ENCODE measurements at places on chromosomes 13 and 19.

GRCh38 chr13:36815062-36815461, 4.0 kb upstream of the RFXAP start:
- no peak for DNase-seq

GRCh38 chr19:531753-532560, at the start of gene CDC34:
TSS of gene CDC34 (plus strand) at chr19:531760. CDS start at chr19:531932, 172 bp downstream.
- DNase-seq = no peak

GRCh38 chr13:109401307-109401706, 385.1 kb downstream of the IRS2 start:
- no peak for DNase-seq

GRCh38 chr13:100561599-100562204, 26.9 kb downstream of the GGACT start:
- no peak for DNase-seq

DNA sequence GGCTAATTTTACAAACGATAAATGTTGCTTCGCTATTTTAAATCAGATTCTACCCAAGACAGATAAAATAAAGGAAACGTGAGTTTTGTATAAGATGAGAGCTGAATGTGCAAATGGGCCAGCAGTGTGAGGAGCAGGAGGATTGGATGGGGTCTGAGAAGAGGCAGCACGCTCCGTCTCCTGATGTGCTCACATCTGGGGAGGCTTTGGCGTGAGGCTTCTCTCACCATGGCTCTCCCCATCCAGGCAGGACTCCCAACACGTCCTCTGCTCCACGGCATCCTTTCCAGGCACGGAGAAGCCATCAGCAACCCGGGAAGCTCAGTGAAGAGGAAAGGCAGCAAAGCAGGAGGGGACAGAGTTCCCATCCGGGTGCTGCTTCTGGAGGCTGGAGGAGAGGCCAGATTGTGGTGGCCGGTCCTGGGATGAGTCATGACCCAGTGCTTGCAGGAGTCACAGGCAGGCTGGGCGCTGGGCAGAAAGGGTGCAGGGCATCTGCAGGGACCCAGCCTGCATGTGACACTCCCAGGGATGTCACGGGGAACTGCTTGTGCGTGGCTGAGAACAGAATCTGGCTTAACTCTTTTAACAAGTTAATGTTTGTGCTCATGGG, 47.5 kb downstream of the ZNF536 start:
- DNase-seq = peak; percentile 21

DNA sequence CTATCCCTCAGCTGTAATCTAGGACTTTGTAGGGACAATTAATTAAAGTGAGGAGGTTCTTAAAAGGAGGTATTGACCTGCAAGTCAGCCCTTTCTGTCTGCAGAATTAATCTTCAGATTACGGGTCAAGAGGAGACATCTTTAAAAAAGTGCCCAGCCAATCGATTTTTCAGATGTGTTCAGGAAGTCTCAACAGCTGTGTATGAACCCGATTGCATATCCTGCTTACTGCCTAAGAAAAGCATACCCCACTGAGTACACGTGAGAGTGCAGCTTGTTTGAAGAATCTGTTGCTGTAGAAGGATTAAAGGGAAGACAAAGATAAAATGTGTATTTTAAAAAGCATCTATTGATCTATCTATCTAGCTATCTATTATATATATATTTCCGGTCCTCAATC, 1194.5 kb downstream of the UQCRFS1 start:
- DNase-seq = no peak

GRCh38 chr19:6086068-6086788, 24.1 kb downstream of the RFX2 start:
- DNase-seq = no peak

GRCh38 chr13:42673677-42674076, 99.7 kb downstream of the TNFSF11 start:
- no peak for DNase-seq

- no peak for DNase-seq
Observed at GRCh38 chr19:17326595-17326966, 8.1 kb downstream of the ANO8 start.

GRCh38 chr13:38785042-38785441, 98.2 kb downstream of the FREM2 start:
- DNase-seq = no peak

DNA sequence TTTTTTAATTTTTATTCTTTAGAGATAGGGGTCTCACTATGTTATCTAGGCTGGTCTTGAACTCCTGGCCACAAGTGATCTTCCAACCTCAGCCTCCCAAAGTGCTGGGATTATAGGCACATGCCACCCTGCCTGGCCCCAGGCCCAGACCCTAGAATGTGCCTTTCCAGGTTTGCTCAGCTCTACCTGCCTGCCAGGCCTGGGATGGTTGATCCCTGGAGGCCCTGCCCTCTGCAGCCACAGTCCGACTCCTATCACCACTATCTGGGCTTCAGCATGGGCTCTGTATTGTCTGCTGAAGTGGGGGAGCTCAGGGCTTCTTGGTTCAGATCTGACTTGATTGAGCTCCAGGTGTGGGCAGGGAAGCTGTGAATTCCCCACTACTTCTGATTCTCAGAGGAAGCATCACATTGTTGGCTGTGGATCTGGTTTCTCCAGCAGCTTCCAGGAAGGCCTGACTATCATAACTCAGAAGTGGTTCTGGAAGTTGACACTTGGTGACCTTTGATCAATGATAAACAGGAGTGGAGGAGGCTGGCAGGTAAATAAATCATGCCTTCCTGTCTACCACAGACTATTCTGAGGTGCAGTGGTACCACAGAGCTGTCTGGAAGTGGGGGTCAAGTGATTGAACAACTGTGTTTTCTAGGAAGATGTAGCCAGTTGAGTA, 71.9 kb downstream of the OLFM4 start:
- no peak for DNase-seq

DNA sequence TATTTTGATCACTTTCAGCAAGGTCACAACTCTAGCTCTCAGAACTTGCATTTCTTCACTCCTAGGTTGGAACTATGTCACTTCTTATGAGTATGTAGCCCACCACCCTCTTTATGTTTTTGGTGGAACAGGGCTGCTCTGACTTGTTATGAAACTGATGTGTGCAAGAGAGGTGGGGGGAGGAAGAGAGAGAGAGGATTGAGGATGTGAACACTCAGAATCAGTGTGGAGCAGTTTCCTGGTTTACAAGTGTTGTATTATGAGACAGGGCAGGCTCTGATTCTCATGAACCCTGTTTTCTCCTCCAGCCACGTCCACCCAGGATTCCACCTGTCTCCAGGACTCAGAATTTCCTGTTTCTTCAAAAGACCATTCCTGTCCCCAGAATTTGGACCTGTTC, 16.1 kb downstream of the ZNF317 start:
- DNase-seq = no peak

DNA sequence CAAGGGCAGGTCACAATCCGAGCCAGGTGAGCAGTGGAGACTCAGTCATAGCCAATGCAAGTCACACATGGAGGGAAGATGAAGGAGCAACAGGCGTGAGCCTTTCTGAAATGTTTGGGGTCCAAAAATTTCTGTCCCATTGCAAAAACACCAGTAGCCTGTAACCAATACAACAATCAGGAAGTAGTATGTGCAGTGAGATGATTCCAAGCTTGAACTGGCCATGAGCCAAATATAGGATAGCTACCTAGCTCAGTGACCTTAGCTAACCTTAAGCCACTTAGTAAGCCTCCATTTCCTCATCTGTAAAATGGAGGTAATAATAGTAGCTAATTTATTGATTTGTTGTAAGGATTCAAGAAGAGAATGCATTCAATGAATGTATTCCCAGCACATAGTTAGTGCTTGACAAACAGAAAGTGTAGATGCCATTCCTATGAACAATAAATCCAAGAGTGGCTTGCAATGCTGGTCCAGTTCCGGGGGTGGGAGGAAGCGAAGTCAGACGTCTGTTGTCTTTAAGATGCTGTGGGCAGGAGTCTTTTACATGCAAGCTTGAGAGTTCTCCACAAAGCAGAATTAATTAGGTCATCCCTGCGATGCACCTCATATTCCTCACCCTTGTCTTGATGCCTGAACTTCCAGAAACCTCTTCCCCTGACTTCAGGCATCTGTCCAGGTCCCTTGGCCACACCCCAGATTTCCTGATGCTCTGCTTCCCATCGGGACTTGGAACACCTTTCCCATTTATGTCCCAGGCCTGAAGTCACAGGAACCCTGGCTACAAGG, 195.7 kb upstream of the UBL3 start:
- no peak for DNase-seq

- DNase-seq = no peak
Observed at GRCh38 chr19:58118979-58119733, 21.1 kb upstream of the ZSCAN18 start.

GRCh38 chr19:3404324-3405260, 38.2 kb downstream of the NFIC start:
- DNase-seq = peak; percentile 71

GRCh38 chr19:16121967-16122366, 10.3 kb downstream of the RAB8A start:
- no peak for DNase-seq

- no peak for DNase-seq
Observed at GRCh38 chr19:13723206-13723605, 41.1 kb upstream of the MRI1 start.

GRCh38 chr13:37068962-37069361, 9.5 kb upstream of the SUPT20H start:
- no peak for DNase-seq

DNA sequence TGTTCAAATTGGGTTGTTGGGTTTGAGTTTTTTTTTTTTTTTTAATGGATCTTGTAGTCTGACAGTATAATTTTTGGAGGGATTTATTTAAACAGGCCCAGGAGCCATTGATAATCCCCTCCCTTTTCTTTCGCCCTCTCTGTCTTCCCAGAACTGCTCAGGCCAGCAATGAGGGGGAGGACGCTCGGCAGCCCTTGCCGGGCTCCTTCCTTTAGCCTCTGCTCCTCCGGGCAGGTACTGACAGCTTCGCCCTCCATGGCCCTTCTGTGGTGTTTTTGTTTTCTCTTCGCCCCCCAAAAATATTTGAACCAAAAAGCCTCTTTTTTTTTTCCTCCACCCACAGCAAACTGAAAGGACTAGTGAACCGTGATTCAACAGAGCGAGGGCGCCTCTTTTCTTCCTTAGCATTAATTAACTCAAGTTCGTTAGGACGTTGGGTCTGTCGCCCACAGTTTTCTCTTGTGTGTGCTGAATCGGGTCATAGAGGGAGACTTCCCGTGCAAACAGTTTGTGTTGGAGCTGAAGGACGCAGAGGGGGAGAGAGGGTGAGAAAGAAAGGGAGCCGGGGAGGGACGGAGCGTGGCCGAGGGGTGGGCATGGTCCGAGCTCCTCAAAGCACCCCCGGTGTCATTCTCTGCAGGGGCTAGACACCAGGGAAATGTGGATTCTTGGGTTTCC, 21.5 kb downstream of the NFIX start:
- DNase-seq = peak; percentile 37

- DNase-seq = no peak
Observed at GRCh38 chr13:93001866-93002461, 224.6 kb upstream of the GPC6 start.

DNA sequence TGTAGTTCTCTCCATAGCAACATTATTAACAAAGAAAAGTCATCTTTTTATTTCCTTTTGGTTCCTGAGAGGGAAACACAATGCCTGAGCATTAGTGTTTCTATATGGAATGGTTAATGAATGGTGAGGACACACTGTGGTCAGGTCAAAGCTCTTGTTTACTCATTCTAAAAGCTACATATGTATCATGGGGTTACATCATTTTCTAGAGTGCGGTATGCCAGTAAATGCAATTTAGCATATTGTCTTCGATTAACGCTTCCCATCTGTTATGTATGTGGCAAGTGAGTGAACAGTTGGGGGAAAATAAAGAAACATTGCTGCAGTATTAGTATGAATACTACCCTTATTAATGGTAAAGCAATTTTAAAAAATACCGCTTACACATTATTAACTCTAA, 1152.2 kb upstream of the SPRY2 start:
- DNase-seq = no peak

- no peak for DNase-seq
Observed at GRCh38 chr13:26015271-26016125, 36.3 kb downstream of the SHISA2 start.

DNA sequence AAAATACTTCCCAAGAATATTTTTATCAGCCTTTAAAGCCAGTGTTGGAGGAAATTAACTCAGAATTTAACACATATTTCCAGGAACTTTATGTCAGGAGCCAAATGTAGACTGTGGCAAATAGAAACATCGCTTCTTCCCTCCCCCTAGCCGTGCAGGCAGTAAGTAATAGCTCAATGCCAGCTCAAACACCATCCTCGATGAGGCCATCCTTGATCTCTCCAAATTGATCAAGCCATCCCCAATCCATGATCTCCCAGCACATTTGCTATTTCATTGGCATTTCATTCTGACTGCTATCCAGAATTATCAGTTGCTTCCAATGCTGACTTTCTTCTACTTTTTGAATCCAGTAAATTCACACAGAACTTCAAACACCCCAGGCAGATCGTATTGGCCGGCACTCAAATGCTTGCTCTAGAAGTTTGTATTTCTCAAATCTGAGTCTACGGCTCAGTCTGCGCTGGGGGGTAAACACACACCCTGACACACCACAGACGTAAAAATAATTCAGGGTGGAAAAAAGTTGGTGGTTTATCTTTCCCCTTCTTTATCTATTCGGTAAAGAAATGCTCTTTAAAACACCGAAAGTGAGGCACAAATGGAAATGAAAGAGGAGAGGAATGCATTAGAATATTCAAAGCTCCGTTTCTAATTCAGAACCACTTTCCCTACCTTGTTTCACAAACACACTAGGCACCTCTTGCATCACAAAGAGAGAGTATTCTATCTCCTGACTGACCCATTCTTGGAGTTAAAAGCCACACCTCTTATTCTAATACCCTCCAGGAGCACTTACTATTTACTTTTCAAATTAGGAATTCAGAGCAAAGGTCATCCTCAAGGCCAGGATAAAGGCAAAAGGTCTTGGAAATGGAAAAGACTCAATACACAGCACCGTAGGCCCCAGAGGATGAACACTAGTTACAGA, 991 bp downstream of the OBI1 start:
- DNase-seq = no peak

DNA sequence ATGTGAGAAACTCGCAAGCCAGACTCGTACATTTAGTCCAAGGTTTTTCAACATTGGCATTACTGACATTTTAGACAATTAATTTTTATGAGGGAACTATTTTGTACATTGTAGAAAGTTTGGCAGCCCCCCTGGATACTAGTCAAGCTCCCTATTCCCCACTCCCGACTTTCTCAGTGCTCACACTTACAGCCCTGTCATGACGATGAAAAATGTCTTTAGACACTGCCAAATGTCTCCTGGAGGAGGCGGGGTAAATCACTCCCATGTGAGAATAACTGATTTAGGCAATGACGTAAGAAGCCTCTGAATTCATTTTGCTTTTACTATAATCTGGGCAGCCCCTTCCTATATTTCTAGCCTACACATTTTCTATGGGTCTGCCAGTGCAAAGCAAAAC, 535.8 kb upstream of the KLHL1 start:
- DNase-seq = no peak

DNA sequence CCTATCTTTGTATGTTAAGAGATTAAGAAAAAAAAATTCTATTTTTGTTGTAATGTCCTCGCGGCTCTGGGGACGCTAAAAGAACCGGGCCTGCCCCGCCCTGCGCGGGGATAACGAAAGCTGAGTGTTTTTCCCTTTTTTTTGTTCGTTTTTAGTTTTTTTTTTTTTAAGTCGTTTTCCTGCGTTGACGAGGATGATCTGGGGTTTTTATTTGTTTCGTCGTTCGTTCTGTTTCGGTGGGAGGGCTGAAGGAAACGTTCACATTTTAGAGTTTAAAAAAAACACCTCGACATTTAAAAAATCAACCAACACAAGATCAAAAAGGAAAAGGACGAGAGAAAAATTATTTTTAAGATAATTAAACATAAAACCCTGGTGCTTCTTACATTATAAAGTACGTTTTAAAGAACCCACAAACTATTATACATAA, 5.6 kb downstream of the LYL1 start:
- DNase-seq = no peak
